ENCODE measurements at places on chromosomes 1 and 21.

DNA sequence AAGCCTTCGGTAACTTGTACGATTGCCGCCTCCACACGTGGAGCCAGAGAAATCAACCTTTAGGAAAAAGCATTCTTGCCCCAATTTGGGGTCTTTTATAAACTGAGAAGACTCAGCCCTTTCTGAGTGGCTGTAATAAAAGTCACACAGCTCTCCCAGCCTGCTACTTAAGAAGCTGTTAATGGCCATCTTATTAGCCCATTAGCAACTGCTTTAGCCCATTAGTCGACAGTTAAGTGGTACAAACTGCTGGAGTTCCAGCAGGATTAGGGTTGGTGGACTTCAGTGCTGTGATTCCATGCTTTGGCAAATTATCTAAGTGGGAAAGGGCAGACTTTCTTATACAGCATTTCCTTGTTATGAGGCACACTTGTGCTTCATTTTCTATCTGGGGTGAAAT, 461.3 kb downstream of the RPS6KC1 start:
- DNase-seq = no peak

DNA sequence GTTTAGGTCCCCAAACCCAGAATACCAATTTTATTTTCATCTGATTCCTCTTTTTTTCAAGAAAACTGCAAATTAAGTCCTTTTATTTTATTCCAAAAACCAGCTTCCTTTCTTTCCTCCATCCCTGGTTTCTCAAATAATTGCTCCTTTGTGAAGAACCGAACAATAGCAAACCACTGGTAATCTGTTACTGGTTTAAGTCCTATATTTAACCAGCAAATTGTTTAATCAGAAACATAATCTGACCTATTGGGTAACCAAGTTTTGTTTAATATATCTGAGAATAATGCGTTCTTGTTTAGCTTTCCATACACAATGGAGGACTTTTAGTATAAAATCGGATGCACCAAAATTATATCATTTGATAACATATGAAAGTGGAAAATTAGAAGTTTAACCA, 13.2 kb upstream of the DDR2 start:
- DNase-seq = no peak

GRCh38 chr21:27371115-27371974, 404.5 kb upstream of the ADAMTS5 start:
- DNase-seq = no peak

GRCh38 chr1:5670590-5671350, 321.5 kb downstream of the NPHP4 start:
- no peak for DNase-seq

- no peak for DNase-seq
Measured at GRCh38 chr21:33089395-33090119, 19.6 kb downstream of the OLIG1 start.

DNA sequence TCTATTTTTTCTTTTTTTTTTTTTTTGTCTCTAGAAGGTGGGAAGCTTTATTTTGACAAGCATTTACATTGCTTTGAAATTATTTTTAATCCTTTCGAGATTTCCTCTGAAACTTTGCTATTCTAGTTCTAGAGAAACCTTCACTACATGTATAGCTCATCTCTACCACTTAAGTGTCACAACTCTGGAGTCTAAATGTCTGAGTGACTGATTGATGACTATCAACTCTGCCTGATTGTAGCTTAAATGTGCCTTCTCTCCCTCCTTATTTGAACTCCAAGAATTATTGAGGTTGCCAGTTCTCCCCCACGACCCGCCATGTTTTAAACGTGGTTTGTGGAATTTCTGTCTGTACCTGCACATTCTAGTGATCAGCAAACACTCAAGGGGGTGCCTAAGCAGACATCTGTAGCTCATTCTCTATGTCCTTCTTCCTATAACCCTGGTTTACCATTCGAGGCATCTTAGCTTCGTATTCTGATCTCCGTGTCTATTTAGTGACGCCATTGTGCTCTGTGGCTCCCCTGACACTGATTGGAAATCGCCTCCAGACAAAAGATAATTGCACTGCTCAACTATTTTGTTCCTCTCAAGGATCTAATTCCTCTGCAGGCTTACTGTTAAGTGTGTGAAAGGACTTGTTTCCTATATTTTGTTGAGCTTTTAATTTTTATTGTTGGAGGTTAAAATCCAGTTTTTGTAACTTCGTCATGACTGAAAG, 1570.6 kb downstream of the BRINP3 start:
- DNase-seq = no peak

DNA sequence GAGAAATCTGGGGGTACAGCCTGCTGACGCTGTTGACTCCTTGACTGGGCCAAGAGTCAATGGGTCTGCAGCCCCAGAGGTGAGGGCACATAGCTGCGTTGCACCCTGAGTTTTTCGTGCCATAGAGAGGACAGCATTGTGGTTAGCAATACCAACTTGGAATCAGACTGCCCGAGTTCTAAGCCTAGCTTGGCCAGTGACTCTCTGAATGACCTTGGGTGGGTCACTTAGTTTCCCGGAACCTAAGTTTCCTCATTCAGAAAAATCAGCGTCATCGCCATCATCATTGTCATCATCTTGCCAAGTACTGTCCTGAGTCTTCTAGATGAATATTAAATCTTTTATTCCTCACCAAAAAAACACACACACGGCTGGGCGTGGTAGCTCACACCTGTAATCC, 151.2 kb upstream of the TMEM51 start:
- no peak for DNase-seq

GRCh38 chr1:119674111-119674526, 26.1 kb upstream of the ZNF697 start:
- DNase-seq = no peak

- no peak for DNase-seq
Measured at GRCh38 chr1:79603843-79604242, 597.3 kb upstream of the ADGRL4 start.

DNA sequence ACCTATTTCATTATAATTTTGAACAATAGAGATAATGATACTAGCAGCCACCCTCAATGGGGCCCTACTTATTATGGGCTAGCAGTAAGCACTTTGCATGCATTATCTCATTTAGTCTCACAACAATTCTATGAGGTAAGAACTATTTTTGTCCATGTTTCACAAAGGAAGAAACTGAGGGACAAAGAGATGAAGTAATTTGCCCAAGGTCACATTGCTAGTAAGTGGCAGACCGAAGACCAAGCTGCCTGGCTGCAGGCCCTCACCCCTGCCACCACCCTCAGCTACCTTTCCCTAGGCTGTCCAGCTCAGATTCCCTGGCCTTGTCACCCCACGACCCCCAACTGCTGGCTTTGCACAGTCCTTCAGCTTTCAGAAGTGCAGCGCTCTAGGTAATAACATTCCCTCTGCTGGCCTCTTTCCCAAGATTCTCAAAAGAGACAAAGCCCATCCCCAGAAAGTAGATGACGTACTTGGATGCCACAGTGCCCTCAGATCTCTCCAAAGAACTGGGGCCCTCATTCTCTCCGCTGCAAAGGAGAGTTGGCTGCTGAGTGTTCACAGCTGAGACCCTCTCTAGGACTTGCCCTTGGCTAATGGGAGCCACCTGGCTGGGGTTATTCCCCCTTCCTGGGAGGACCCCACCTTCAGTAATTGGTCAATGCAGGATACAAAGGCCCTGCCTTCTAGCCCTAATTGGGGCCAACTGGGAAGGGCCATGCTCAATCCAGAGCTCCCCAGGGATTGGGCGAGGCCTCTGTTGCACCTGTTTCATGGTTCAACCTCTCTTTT, 39.5 kb downstream of the IRF2BP2 start:
- DNase-seq = no peak

DNA sequence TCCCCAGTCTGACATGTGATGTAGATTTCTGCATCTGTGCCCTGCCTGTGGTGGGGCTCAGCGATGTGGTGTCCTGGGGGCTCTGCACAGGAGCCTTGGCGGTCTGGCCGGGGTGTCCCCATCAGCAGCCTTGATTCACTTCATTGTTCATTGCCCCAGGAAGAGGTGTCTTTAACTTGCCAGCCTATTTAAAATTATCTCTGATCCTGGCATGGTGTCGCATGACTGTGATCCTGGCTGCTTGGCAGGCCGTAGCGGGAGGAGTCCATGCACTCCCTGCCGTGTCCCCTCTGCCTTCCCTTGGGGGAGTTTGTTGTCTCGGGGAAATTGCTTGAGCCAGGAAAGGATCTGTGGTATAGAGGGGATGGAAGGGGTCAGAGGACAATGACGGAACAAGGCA, 59.9 kb downstream of the TRIM11 start:
- DNase-seq = no peak

All from activated CD4-positive, CD25-positive, alpha-beta regulatory T cell (primary cell).